ENCODE measurements at places on chromosomes 6 and 20.

- DNase-seq: no peak
These were observed 452.1 kb upstream of the PLCB4 start for GRCh38 chr20:8616792-8617191.

GRCh38 chr6:135601857-135602256 is 104.3 kb upstream of the AHI1 start:
- DNase-seq: no peak

GRCh38 chr20:59813126-59813947 is 120.1 kb downstream of the SYCP2 start:
- no peak for DNase-seq

DNA sequence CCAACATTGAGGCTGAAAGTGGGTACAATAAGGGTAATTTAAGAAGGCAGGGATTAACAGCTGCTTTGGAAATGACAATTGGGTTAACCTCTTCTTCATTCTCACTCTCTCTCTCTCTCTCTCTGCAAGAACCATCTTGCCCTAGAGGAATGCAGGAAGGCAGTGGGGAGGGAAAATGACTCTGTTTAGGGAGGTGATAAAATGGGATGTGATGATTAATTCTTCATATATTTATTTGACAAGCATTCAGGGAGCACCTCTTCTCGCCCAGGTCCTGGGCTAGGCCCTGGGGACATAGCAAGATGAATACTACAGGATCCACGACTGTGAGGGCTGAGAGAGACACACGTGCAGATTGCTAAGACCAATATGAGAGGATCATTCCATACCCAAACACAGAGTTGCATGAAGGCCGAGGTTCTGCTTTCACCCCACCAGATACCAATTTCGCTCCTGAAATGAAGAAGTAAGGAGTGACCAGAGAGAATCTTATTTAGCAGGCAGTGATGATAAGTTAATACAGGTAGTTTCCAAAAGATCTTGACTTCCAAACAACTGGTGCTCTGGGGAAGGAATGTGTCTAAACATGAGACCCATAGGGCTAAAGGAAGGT is 13.3 kb upstream of the PTPN1 start:
- DNase-seq: no peak

DNA sequence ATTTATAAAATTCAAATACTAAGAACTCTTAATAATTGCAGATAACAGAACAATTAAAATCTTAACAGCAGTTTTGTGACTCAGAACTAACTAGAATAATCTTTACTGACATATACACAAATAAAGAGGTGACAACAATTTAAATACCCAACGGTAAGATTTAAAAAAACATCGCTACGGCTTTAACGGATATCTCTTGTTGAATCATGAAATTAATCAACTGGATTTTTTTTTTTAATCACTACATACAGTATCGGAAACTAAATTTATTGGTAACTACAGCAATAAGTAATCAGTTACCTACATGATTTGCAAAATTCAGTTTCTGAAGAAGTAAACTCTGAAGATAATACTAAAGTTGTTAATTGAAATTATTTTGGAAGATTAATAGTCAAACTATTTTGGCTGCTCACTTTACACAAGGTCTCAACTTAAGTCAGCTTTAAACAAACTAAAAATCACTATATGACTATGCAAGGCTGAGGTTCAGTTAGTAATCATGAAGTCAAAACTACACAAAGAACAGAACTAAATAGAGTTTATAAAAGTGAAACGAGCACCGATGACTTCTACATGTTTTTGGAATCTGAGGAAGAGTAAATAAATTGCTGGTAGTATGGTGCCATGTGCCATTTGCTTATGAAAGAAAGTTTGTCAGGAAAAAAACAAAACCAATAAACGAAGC is 128.8 kb downstream of the HUS1B start:
- no peak for DNase-seq

DNA sequence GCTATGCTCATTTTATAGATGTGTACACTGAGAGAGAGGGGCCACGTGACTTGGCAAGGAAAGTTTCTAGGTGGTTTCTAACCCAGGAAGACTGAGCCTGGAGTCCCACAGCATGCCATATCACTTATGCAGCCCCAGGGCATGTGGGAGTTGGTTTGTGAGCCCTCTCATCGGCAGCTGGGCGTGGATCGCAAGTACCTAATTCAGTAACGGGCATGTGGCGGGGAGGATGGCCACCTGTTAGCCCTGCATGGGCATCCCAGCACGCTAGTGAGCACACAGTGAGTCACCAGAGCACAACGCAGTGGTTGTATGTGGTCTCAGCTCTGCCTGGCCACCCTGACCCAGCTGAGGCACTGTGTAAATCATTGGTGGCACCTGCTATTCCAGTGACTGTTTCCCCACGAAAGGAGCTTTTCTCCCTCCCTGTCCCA is 88.3 kb downstream of the NINL start:
- DNase-seq: no peak

DNA sequence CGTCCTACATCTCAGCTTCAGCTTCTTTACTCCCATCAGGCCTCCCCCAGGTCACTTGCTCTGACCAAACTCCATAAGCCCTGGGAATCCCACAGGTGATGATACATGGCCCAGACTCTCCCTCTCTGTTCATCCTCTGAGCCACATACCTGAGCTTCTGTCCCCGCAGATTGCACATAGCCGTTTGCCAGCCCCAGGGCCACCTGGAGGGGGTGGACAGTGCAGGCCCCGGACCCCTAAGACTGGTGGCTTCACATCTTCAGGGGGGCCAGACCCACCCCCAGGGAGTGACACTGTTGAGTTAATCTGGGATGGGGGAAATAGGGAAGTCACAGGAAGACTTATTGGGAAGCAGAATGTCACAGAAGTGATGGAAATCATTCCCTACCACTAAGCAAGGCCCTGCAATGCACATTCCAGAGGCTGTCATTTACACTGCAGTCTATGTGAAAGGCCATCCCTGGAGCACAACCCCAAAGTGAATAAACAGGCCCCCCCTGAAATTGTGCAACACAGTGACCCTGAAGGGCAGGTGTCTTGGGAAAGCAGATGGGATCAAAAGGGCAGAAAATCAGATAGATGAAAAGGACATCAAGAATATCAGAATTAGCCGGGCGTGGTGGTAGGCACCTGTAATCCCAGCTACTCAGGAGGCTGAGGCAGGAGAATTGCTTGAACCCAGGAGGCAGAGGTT is 2.2 kb downstream of the RXRB start:
- DNase-seq: no peak

- DNase-seq: no peak
These were observed 459.2 kb upstream of the RUNX2 start for GRCh38 chr6:44868910-44869309.

DNA sequence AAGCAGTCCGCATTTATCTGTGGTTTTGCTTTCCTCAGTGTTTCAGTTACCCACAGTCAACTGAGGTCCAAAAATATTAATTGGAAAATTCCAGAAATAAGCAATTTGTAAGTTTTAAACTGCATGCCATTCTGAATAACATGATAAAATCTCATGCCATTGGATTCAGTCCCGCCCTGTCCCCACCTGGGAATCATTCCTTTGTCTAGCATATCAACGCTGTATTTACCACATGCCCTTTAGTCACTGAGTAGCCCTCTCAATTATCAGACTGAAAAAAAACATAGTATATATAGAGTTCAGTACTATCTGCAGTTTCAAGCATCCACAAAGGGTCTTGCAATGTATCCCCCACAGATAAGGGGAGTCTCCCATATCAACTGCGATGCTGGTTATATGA is 17.1 kb downstream of the RANBP9 start:
- no peak for DNase-seq

- DNase-seq: no peak
These were observed 13.9 kb upstream of the BCLAF1 start for GRCh38 chr6:136303516-136303915.

- no peak for DNase-seq
These were observed 23.0 kb downstream of the L3MBTL1 start for GRCh38 chr20:43530321-43531090.

DNA sequence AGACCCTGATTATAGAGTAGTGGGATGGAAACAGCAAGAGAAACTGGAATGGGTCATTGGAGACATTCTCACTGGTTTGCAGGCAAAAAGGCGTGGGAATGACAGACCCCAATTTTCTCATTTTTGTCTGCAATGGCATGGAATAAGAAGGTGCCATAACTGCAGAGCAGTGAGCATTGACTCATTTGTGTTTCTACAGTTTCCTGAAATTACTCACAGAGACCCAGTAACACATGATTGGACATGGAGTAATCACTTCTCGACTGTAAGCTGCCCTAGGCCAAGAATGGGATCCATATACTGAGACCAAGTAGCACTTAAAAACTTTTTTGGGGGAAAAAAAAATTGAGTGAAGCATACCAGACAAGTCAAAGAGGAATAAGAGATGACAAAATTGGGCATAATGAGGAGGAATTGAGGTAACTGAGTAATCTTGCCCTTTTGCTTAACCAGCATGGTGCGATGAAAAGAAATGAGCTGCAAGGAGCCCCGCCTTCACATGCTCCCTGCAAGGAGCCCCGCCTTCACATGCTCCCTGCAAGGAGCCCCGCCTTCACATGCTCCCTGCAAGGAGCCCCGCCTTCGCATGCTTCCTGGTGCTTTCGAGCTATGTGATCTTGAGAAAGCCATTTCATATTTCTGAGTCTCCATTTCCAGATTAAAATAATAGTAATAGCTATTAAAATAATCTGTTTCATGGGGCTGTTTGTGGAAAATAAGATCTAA is 44.1 kb downstream of the NHSL1 start:
- peak; percentile 51 for DNase-seq

- no peak for DNase-seq
These were observed 43.1 kb downstream of the FOXC1 start for GRCh38 chr6:1652842-1653241.
